Fibroblast of skin of right biceps (primary cell): ENCODE measurements at places on chromosomes 7 and 10.

DNA sequence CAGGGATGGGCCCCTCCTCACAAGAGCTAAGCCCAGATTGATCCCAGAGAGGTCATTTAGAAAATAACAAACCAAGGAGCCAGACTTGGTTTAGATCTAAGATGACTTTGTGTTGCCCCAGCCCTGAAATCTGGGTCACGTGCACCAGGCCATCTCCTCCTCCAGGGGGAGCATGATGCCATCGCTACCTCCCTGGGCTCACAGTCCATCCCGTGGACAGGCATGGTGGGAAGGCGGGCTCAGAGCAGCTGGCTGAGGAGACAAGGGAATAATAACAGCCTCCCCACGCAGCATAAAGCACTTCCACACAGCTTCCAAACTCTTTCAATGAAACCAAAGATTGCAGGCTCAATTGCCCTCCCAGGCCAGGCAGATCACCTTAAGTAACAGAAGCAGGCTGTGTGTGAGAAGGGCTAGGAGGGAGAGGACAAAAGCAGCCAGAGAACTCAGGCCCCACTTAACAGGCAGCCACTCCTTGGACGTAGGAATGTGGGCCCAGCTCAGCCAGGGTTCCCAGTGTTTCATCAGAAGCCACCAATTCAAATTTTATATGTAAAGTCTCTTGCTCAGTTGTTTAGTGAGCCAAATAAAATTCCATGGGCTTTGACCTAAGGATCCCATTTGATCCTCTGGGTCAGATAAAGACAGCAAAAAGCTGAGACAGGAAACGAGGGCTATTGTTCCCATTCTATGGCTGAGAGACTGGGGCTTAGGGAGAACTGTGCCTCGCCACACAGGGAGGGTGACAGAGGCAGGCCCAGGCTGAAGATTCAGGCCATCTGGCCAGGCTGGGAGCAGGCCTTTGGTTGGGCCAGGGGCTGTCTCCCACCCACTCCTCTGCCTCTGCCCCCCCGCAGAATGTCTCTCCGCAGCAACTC, 100.2 kb downstream of the COL13A1 start:
- DNase-seq = peak; percentile 47

DNA sequence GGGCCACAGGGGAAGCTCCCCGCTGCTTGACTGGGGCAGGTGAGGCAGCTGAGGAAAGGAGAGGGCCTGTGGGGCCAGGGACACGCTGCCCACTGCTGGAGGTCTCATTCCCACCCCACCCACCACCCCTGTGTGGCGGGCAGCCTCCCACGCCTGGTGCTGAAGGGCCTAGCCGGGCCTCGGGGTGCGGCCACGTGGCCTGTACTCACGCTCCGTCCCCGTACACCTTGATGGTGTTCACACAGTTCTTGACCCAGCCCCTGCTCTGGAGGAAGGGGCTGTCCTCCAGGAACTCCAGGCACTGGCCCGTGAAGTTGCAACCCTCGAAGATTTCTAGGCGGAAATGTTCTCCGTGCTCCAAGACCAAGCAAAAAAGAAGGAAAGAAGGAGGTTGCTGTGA, 4.0 kb downstream of the CRYGN start:
- no peak for DNase-seq

- DNase-seq = no peak
These were observed 4.2 kb downstream of the C10orf67 start for GRCh38 chr10:23340354-23340753.

DNA sequence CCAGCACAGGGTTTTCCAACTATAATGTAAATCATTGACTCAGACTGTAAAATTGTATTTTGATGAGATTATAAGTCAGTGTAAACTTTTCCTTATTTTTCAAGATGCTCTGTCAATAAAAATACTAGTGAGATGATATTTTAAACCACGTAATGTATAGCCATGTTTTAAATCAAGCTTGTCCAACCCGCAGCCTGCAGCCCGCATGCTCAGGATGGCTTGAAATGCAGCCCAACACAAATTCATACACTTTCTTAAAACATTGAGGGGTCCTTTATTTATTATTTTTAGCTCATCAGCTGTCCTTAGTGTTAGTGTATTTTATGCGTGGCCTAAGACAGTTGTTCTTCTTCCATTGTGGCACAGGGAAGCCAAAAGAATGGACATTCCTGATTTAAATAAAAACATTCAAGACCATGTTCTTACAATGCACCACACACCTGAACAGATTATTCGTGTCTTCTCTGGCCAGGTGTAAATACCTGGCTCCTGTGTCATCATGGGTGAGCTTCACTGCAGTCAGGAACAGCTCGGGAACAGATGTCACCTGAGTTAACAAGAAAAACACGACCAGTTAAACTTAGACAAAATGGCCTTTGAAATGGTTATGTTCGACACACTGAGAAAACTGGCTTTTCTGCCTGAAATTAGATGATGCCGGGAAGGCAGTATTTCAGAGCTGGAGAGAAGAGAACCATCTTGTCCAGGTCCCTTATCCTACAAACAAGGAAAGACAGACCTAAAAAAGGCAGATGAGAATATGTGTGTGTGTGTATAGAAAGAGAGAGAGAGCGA, 5.9 kb downstream of the PITRM1 start:
- no peak for DNase-seq

DNA sequence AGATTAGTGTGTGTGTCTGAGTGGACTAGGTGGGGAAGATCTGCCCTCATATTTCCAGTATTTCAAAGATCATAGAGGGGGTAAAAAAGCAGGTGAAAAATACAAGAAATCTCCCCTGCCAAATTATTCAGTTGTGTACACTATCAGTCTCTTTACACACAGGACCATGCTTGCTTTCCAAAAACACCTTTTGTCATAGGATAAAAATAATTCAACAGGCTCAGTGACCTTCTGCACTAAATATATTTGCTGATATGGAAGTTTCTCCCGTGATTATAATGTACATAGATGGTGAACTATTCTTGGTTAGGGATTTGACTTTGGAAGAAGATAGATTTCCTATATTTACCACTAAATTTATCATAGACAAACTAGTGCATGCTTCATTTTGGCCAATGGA, 24.6 kb upstream of the CSTF2T start:
- DNase-seq = no peak

DNA sequence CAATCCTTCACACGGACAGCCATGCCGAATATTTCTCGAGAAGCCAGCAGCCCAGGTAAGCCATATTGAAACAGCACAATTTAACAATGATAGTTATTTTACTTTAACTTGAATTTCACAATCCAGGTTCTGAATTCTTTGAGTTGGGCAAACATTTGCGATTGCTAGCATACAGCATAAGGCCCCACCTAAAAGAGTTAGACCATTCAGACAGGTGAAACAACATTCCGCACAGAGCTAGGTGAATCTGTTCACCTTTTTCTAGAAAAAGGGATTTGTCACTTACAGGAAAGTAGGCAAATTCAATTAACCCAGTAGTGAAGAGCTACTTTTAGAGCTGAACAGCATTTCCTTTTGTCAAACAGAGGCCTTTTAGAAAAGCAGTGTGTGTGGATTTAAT, 45.3 kb downstream of the CREB3L2 start:
- DNase-seq = no peak

DNA sequence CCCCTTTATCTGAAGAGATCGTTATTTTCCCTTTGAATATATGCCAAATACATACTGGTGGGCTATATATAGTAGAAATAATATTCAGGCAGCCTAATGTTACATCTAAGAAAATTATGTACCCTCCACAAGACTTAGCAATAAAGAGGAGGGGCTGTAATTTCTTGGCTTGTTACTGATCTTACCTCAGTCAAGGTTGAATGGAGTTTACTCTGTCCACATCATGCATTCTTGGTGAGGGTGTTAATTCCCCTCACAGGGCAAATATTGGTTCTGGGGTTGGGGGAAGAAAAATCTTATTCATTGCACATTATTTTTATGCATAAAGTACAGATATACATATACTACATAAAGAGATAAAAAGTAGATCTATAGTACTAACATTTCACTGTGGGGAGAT, 145.8 kb upstream of the ANK3 start:
- DNase-seq = no peak

DNA sequence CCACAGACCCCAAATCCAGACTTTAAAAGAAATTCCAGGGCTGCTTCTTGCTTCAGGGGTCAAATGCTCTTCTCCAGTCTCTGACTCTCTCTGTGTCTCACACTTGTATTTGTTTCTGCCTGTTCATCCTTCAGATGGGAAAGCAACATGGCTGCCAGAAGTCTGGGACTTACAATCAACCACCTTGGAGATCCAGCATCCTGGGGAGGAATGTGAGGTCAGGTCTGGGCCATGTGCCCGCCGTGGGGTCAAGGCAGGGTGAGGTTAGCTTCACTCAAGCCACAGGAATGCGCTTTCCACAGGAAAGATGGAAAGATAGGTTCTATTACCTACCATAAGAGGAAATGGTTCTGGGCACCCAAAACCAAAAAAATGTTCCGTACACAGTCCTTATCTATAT, 34.3 kb upstream of the NPVF start:
- DNase-seq = peak; percentile 81

DNA sequence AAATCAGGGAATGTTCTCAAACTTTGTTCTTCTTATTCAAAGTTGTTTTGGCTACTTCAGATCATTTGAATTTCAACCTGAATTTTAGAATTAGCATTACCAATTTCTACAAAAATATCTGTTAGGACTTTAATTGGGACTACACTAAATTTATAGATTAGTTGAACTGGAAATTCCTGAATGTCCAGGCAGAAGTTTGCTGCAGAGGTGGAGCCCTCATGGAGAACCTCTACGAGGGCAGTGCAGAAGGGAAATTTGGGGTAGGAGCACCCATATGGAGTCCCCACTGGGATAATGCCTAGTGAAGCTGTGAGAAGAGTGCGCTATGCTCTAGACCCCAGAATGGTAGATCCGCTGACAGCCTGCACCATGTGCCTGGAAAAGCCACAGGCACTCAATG, 22.8 kb upstream of the AGMO start:
- DNase-seq = no peak

GRCh38 chr7:98112077-98112476, 5.4 kb downstream of the LMTK2 start:
- DNase-seq = no peak

GRCh38 chr10:85493703-85494102, 872.9 kb downstream of the GRID1 start:
- DNase-seq = no peak

- no peak for DNase-seq
These were observed 121.9 kb downstream of the SMURF1 start for GRCh38 chr7:99021941-99022560.

DNA sequence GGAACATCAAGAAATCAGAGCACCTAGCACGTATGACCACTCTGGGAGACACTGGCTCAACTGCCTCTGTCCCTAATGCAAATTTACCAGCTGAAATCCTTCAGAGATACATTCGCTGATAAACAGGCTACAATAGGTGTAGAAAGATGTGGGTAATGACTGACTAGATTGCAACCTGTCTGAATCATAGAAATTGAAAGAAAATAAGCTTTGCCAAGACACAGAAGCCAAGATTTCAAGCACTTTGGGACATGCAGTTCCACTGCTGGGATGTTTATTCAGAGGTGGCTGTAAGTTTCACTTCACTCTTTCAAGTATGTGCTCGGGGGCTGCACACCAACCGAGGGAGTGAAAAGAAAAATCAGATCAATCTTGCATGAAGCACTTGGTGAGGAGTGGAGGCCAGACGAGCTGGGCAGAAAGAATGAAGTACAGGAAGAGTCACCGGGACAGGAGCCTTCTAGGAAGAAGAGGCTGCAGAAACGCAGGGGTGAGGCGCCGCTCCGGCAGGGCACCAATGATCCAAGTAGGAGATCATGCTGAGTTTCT, 276.7 kb downstream of the PARD3 start:
- DNase-seq = peak; percentile 22

GRCh38 chr7:129471402-129471827, 30.9 kb upstream of the SMKR1 start:
- no peak for DNase-seq

GRCh38 chr7:92336662-92337340, 91.0 kb downstream of the ANKIB1 start:
- DNase-seq = no peak

- peak; percentile 35 for DNase-seq
These were observed 297.1 kb downstream of the PRPF18 start for GRCh38 chr10:13883636-13884444.

DNA sequence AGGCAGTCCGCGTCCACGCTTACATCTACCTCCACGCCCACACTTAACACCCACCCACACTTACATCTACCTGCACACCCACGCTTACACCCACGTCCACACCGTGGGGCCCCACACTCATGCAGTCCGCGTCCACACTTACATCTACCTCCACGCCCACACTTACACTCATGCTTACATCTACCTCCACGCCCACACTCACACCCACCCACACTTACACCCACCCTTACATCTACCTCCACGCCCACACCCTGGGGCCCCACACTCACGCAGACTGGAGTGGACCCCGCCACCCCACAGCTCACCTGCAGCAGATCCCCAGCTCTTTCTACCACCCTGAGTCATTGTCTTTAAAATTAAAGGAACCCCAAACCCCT, 32.4 kb upstream of the PWWP2B start:
- no peak for DNase-seq

DNA sequence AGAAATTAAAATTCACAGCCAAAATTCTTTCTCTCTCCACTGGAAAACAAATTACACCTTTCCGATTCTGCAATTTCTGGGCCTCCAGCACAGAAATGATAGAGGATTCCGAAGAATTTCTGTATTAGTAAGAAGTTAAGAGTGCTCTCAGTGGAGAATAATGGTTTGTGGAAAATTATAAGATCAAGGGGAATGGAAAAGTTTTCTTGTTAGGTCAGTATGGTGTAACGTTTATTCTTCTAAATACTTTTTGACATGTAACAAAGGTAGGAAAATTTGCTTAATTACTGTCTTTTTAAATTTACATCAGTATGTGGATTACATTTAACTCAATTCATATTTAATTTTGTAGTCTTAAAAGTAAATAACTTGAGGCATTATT, 288.3 kb upstream of the NFE2L3 start:
- DNase-seq = no peak

DNA sequence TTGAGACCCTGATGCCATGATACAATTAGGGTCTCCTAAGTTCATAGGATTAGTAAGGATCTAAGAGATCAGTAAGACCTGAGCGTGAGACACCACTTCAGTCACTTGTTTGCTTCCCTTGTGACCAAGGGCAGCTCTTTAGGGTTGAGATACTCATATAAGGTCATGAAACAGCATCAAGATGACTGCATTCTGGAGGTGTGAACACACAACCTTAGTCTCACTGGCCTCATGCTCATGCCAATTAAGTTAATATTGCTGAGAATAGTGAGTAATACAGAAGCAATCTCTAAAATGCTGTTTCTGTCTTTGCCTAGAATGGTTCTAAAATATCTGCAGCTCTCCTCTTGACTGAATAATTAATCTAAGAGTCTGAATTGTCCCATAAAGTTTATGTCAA, 39.6 kb upstream of the KLHL7 start:
- DNase-seq = peak; percentile 77
